ENCODE measurements at places on chromosomes 2 and 18.

DNA sequence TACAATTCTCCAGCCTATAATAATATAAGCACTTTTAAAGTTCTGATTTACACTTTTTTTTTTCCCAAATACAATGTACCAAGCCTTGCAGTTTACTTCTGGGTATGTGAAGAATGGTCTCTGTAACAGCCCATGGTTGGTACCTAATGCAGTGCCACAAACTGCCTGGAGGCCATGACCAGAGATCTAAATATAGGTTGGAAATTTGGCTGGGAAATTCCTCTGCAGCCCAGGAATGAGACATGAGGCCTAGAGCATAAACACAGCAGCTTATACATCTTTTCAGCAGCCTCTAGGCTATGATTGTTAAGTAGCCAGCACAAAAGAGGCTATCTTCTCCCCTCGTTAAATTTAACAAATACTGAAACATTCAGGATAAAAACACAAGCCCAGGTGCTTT lies 432.0 kb upstream of the FAM98A start:
- no peak for DNase-seq

- DNase-seq, result no peak
Observed at GRCh38 chr2:188511346-188511745, 219.7 kb downstream of the GULP1 start.

DNA sequence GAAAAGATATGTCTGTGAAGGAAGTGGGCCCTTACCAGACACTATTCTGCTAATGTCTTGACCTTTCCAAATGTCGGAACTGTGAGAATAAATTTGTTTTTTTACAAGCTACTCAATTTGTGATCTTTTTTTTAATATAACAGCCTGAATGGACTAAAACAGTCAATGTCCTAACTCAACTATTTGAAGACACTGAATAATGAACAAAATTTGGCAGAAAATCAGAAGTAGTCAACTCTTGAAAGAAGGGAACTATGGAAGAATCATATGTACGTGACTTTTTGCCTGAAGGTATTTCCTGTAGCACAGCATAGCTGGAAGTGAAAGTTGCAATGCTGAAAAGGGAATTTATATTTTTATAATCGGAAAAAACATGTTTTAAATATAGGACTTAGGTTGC lies 351.8 kb upstream of the TFPI start:
- DNase-seq, result no peak

DNA sequence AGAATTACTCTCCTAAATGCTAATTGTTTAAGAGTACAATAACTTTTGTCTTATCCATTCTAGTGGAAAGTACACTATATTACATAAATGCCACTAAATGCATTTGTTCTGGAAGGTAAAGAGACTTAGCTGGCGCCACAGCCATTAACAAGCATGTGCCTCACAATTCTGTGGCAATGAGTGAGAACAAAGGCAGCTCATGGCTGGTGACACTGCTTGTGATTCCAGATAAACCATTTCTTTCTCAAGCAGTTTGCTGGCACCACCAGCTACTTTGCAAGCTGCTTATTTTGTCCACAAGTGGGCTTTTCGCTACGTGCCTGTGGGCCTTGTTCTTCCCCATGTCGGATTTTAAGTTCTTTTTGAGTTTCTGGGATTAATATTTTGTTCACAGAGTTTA lies 147.6 kb upstream of the SMAD7 start:
- DNase-seq, result no peak

DNA sequence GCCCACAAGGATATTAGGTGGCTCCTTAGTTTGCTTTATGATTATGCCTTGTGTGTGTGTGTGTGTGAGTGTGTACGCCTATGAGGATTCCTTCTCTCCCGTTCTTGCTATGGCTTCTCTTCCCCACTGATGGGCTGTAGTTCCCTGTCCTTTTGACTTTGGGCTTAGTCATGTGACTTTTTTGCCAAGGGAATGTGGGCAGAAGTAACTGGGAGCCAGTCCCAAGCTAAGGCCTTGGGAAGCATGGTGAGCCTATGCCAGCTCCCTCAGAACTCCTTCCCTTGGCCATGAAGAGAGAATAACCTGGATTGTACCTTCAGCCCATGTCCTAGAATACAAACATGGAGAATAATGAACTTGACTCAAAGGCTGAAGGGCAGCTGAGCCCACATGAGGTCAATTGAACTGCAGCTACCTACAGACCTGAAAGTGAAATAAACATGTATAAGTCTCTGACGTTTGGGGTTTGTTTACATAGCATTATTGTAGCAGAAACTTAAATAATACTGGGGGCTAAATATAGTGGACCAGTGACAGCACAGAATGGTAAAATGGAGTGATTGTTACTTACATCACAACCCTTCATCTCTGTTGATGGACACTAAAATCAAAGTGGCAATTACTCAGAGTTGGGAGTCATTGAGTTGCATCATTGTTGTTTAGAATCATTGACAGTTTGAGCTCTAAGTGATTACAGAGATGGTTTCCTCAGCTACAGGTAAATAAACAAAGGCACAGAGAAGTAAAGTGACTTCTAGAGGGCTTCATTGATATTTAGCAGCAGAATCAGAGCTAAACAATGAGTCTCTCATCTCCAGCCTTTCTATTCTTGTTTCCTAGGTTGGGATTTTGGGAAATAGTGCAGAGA lies 15.3 kb upstream of the IL36G start:
- DNase-seq, result no peak

DNA sequence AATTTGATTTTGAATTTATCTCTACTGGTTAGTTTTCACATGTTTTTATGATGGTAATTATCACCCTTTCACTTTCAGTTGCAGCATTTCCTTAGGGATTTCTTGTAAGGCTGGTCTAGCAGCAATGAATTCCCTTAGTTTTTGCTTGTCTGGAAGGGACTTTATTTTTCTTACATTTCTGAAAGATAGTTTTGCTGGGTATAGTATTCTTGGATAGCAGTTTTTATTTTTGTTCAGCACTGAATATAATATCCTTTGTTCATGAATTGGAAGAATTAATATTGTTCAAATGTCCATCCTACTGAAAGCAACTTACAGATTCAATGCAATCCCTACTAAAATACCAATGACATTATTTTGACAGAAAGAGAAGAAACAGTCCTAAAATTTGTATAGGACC lies 30.2 kb downstream of the IL1RL2 start:
- no peak for DNase-seq
